CD8-positive, alpha-beta memory T cell (primary cell): ENCODE measurements at places on chromosomes 6 and 20. TPM values are rescaled to one million over a fixed set of nuclear protein-coding genes. Genes with fewer than 3 reads are reported as not detected.

DNA sequence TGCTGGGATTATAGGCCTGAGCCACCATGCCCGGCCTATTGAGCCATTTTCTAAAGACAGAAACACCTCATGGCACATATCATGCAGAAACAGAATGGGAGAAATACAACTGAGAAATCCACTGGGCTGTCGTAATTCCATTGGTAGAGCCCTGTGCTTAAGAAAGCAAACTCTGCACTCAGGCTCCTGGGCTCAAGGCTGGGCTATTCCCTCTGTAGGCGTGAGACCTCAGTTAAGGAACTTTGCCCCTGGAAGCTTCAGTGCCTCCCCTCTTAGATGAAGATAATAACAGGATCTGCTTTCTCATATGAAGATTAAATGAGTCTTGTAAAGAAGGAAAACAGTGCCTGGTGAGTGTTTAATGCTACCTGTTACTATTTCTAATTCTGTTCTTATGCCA lies 120.3 kb downstream of the PXDC1 start:
- no peak for DNase-seq

DNA sequence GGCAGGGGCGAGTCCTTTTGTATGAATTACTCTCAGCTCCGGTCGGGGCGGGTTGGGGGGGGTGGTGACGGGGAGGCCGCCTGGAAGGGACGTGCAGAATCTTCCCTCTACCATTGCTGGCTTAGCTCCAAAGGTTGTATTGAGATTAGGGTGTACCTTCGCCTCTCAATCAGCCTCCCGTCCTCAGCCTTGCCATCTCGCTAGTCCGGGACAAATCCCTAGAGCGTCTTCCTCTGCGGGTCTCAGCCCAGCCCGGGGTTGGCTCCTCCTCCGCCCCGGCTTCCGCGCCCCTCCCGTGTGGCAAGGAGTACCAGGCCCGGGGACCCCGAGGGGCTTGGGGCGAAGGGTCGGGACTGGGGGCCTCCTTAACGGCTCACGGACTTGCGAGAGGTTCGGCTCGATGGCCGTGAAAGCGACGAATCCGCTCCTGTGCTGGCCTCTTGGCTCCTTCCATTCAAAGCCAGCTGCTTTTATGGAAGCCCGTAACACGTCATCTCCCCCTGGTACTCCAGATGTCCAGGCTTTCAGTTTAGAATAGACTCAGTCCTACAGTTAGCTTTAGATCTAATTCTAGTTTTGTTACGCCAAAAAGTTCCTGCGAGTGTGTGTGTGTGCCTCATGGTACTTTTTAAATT lies 636 bp upstream of the EEF1A1 start:
- DNase-seq = peak; percentile 83

GRCh38 chr6:97282238-97282725 lies 734 bp downstream of the MMS22L start:
- no peak for DNase-seq

- DNase-seq = no peak
These were observed 322.2 kb downstream of the PLCB1 start for GRCh38 chr20:8454137-8454712.

DNA sequence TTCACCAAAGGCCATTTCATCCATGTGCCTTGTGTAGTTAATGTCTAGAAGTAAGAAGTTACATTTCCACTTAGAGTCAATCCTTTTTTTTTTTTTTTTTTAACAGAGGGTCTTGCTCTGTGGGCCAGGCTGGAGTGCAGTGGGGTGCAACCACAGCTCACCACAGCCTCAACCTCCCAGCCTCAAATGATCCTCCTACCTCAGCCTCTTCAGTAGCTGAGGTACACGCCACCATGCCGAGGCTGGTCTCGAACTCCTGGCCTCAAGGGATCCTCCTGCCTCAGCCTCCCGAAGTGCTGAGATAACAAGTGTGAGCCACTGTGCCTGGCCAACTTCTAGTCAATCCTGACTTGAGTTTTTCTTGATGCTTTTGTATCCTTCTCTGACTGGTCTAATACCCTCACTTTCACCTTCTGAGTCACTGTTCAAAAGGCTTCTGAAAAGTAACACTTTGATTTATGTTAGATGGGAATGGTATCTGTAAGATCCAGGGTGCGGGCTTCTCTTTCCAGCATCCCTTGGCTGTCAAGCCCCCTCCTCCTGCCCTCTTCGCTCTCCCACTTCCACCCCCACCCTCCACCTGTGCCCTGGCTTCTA lies 22.1 kb downstream of the TRAM2 start:
- DNase-seq = no peak

The LY6G6F gene
- total RNA-seq = not detected

DNA sequence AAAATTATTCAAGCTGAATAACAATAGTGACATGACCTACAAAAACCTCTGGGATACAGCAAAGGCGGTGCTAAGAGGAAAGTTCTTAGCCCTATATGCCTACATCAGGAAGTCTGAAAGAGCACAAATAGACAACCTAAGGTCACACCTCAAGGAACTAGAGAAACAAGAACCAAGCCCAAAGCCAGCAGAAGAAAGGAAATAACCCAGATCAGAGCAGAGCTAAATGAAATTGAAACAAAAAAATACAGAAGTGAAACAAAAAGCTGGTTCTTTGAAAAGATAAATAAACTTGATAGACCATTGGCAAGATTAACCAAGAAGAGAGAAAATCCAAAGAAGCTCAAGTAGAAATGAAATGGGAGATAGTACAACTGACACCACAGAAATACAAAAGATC lies 47.6 kb upstream of the NOTCH4 start:
- DNase-seq = no peak

GRCh38 chr20:46568570-46569129 lies 18.2 kb upstream of the OCSTAMP start:
- DNase-seq = no peak

GRCh38 chr6:143539734-143540133 lies 28.2 kb upstream of the FUCA2 start:
- DNase-seq = no peak

DNA sequence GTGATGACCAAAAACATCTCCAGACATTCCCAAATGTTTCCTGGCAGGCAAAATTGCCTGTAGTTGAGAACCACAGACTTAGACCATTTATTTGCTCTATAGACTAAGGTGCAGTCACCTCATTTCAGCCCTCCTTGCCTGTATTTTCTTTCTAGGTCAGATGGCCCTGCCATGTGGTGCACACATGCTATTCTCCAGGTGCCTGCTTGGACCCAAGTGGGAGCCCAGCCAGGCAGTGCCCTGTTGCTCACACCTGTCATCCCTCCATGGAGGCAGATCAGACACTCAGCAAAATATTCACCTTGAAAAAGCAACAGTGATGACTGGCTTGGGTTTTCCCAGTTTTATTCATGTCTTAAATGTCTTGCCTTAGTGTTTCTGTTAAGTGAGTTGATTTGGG lies 311.4 kb downstream of the TFAP2C start:
- no peak for DNase-seq

GRCh38 chr6:57302477-57302876 lies 15.0 kb upstream of the PRIM2 start:
- DNase-seq = no peak

- DNase-seq = no peak
These were observed 102.7 kb upstream of the QKI start for GRCh38 chr6:163311830-163312229.

DNA sequence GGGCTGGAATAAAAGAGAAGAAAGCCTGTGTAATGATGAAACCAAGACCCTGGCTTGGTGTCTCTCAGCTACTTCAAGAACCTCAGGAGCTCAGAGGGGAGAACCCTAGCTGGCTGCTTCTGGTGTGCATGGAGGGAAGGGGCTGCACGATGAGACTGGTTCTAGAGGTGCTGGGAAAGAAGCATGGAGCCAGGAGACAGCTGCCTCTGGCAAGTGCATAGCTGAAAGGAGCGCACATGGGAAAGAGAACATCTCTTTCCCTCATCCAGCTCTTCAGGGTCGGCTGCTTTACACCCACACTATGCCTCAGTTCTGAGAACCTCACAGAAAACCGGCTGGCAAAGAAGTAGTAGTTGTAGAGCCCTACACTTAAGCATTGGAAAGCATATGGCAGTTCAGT lies 139.5 kb downstream of the QKI start:
- DNase-seq = no peak

- DNase-seq = no peak
These were observed 33.4 kb upstream of the CCR6 start for GRCh38 chr6:167089243-167090142.

- DNase-seq = no peak
These were observed 122.3 kb downstream of the PREX1 start for GRCh38 chr20:48705240-48706115.

- DNase-seq = no peak
These were observed 3.8 kb upstream of the NCOA5 start for GRCh38 chr20:46093531-46093930.

DNA sequence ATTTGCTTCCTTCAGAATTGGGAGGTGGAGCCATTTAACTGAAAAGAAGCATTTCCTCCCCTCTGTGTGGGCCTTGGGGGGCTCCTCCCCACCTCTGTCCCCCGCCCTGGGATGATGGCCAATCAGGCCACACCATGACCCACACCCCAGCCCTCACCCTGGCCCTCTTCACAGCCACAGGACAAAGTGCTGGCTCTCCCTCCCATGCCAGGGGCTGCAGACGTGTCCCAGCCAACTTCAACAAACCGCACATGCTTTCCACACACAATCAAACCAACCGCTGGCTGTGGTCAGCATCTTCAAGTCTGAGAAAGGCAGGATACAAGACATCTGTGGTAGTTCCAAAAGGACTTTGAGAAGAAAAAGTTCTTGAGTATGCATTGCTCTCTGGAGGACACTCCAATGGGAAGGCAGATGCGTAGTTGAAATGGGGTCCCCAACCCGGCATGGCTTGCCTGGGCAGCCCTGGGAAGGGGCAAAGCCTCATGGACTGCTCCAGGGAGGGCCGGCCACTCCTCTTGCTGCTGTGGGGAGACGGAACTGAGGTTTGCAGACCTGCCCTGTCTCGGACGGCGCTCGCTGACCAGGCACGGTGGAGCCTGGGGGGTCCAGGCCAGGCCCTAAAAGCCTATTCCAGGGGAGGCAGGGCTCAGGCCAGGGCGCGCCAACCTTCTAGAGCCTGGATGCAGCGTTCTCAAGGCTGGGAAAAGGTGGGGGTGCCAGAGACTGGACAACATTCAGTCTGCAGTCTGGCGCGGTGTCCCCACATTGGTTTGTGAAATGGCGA lies 12.2 kb downstream of the TTLL2 start:
- no peak for DNase-seq

GRCh38 chr20:11311659-11312224 lies 606.0 kb upstream of the BTBD3 start:
- DNase-seq = no peak

- DNase-seq = peak; percentile 35
These were observed 13.2 kb downstream of the OTOR start for GRCh38 chr20:16761305-16761829.

The SRMS gene
- not detected for total RNA-seq

The MAP3K7 gene
- total RNA-seq = 23.7 TPM

The HUS1B gene
- 1.1 TPM for total RNA-seq

GRCh38 chr6:42569102-42570028 lies 5.5 kb downstream of the UBR2 start:
- DNase-seq = no peak

- DNase-seq = no peak
These were observed 484.2 kb upstream of the MANEA start for GRCh38 chr6:95093154-95093553.

The DIDO1 gene
- total RNA-seq = 57.3 TPM

The BPIFB2 gene
- total RNA-seq = not detected

DNA sequence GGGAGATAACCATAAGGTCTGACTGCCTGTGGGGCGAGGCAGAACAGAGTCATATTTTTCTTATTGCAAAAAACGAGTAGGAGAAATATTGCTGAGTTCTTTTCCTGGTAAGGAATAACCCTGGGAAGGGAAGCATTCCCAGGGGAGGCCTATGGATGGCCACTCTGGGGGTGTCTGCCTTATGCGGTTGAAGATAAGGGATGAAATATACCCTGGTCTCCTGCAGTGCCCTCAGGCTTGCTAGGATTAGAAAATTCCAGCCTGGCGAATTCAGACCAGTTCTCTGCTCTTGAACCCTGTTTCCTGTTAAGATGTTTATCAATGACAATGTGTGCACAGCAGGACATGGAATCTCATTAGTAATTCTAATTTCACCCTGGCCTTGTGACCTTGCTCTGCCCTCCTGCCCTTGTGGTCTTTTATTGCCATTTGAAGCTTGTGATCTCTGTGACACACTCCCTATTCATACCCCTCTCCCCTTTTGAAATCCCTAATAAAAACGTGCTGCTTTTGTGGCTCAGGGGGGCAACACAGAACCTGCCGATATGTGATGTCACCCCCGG lies 491.1 kb upstream of the EYS start:
- DNase-seq = no peak

DNA sequence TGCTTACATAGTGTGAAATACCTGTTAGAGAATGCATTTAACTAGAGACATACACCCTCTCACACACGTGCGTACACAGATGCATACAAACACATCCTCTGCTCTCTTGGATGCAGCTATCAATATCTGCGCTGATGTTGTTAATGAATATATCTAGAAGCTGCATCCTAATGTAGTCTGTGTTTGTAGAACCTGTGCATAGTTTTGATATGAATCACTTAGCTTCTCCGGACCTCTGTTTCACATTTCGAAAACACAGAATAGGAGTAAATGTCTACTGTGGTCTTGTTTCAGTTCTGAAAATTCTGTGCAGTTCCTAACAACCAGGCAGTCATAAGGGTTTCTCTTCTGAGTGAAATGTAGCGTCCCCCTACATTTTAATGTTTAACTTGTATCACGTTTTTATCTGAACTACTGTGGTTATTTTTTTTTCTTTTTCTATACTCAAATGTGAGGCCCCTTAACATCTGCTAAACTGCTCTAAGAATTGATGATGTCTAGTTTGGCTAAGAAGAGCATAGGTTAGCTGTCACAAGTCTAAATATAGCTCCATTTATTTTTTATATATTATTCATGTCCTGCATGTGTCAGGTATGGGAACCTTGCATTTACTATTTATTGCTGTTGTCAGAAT lies 254.5 kb downstream of the TMEM242 start:
- DNase-seq = no peak

DNA sequence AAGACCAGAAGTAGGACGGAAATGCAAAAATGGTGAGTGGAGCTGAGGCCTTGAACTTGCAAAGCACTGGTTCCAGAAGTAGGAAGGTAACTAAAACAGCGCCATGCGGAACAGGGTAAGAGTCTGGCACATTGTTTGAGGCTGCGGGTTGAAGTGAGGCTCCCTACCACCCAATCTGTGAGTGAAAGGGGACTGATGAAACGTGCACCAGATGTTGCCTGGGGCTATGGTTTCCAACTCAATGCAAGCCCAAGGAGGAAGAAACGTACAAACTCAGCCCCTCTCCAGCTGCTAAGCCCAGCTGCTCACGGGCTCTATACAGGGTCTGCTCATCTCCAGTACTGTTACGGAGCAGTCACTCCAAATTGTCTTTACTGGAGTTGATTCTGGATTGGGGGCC lies 68.7 kb upstream of the KCNK16 start:
- no peak for DNase-seq

DNA sequence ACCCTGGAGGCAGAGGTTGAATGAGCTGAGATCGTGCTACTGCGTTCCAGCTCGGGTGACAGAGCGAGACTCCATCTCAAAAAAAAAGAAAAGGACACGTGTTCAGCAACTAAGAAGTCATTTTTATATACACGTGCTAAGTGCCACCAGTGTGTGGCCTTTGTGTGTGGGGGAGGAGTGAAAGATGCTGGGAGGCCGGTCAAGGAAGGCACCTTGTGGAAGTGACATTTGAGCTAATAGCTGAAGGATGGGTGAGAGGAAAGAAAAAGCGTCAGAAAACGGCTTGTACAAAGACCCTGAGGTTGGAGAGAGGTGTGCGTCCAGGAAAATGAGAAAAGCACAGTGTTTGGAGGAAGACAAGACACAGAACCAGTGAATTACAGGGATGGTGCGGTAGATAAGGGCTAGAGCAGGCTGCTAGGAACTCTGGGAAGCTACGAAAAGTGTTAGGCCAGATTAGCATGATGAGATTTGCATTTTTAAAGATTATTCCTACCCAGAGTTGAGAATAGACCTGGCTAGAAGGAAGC lies 11.6 kb downstream of the RREB1 start:
- DNase-seq = no peak

The FAM83C gene
- total RNA-seq = not detected
